NAMALWA (cell line): ENCODE measurements at places on chromosomes 2 and 18.

- no peak for DNase-seq
Measured at GRCh38 chr18:58497845-58498244, 131.0 kb downstream of the ALPK2 start.

DNA sequence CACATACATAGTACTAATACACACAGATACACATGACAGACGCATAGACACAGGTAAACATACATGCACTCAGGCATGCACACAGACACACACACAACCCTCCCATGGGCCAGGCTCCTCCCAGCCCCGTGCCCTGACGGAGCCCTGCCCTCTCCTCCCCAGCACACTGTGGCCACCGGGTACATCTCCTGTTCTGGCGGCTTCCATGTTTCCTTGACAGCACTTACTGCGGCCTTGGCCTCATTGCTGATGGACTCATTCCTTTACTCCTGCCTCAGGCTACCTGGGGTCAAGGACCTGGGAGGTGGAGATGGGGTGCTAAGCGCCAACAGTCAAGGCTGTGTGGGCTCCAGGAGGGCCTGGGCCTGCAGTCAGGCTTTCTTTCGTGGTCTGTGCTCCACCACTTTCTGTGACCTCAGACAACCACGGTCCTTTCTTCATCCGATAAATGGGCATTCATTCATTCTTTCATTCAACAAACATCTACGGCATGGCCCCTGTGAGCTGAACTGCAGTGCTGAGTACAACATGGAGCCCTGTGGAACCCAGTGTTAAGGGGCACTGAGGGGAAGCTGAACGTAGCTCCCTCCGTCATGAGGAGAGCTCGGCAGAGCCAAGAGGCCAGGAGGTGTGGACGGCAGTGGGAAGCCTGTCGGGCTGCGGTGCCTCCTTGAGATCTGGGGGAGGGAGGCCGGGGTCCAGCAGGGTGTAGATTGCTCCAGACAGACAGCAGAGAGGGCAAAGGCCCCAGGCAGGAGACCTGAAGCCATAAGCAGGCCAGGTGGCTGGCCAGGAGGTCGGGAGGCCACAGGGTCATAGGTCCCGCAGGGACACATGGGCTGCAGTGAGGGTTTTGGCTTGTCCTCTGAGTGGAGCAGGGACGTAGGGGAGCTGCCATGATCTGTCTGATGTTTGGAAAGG lies 190.4 kb upstream of the HDAC4 start:
- DNase-seq, result no peak

DNA sequence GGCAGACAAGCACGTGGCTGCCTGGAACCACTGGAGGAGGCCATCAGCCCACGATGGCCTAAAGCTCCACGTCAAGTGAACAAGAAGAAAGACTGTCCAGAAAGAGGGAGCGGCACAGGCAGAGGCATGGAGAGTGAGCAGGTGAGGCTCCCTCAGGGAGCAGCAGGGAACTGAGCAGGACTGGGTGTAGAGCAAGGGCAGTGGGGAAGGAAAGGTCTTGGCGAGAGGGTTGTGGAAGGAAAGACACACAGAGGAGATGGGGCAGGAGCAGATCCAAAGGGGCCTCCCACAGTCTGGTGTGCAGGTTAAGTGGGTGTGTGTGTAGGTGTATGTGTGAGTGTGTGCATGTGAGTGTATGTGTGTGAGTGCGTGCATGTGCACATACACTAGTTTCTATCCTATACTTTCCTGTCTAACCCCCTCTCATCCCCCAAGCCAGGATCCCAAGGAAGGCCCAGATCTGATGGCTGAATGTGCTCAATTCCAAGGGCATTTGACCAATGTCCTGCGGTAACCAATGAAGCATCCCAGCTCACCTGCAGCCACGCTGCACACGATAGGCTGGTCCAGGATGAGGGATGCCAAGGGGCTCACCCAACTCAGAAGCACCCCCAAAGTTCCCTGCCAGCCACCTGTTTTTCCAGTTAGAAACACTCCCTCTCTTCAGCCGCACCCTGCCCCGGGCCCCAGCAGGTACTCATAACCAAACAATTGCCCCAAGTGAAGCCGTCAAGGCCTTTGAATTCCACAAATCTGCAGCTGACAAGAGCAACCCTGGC lies 262.5 kb upstream of the RAB6C start:
- no peak for DNase-seq

- no peak for DNase-seq
Measured at GRCh38 chr2:194706179-194706578, 950.8 kb upstream of the SLC39A10 start.

GRCh38 chr2:135985826-135986393 lies 484 bp upstream of the DARS1 start:
- peak; percentile 87 for DNase-seq
